Activated CD4-positive, alpha-beta T cell treated with anti-CD3 and anti-CD28 coated beads for 1 hour (primary cell): ENCODE measurements at places on chromosomes 2 and 18.

DNA sequence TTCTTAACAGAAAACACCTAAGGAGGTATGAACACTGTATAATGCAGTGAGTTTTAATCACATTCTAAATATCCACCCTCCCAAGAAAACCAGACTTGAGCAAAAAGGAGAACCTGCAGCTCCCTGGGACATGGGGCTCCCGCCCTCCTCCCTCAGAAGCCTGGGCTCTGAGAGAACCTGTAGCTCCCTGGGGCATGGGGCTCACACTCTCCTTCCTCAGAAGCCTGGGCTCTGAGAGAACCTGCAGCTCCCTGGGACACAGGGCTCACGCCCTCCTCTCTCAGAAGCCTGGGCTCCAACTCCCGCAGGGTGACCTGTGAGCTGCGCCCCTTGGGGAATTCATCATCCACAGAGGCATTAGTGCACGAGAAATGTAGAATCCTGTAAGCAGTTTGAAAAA is 222.9 kb downstream of the SNTG2 start:
- no peak for DNase-seq

- DNase-seq = no peak
Observed at GRCh38 chr2:27198627-27199026, 13.2 kb upstream of the ATRAID start.

DNA sequence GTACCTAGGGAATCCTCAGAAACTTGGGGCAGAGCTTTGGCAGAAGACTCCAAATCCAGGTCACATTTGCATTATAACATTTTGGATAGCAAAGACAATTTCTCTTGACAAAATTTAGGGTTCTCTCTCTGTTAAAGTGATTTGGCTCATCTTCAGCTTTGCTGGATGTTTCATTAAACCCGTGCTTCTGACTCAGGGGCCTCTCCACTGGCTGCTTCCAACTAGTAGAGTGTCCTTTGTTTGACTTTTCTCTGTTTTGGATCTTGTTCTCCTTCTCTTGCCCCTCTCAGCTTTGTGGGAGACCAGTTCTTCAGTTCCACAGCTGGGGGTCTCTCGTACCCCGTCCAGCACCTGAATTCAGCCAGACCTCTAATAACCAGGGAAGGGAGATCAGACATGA is 145.6 kb downstream of the PLCL1 start:
- DNase-seq = no peak

- no peak for DNase-seq
Observed at GRCh38 chr2:88074854-88075292, 7.2 kb downstream of the SMYD1 start.

- no peak for DNase-seq
Observed at GRCh38 chr2:110106642-110107041, 9.0 kb downstream of the MALL start.

GRCh38 chr2:86445436-86445835 is 4.3 kb downstream of the KDM3A start:
- DNase-seq = no peak

DNA sequence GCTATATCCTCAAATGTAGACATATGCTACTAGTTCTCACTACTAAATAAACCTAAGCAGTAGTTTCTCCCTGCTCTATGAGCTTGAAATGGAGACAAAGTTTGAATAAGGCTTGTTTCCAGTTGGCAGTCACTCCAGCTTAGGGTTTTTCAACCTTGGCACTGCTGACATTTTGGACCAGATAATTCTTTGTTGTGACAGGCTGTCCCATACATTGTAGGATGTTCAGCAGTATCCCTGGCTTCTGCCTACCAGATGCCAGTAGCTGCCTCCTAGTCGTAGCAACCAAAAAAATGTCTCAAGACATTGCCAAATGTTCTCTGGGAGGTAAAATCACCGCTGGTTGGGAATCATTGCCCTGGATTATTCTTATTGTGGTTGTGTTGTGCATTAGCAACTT is 182.7 kb upstream of the PARD3B start:
- DNase-seq = no peak
